Fibroblast of lung (primary cell): ENCODE measurements at places on chromosomes 16 and 17.

DNA sequence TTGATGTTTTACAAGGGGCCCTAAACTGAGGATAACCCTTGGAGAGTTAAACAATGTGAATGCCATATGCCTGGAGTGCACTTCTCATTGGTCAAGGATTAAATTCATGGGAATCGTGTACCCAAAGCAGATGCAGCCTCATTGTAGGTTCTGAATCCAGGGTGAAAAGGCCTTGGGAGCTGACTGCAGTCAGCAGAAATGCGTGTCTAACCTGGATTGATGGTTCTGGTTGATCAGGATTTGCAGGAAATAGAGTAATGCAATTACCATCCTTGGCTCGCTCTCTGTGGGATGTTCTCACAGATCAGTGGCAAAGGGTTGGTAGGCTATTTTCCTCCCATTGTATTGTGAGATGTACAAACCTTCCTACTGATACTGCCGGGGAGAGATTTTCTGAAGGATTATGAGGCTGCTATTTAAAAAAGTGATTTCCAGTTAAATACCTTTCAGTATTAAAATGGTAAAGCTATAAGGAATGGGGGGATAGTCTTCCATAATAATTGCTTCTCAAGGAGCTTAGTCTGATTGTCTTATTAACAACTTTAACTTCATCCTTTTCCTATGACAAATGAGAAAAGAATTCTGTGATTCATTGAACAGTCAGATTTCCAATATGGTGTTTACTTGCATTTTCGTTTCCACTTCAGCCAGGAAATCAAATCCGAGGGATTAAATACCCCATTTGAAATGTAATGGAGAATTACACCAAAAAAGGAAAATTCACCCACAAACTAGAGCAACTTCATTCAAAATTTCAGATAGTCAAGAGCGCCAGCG is 1028.1 kb upstream of the EEF2KMT start:
- peak; percentile 94 for DNase-seq

- DNase-seq = no peak
Measured at GRCh38 chr17:76789235-76789788, 51.4 kb downstream of the MFSD11 start.

GRCh38 chr16:78485188-78485916 is 385.9 kb downstream of the WWOX start:
- DNase-seq = no peak

GRCh38 chr16:52786091-52786490 is 239.1 kb upstream of the TOX3 start:
- no peak for DNase-seq

- DNase-seq = no peak
Measured at GRCh38 chr17:16215965-16216316, 607 bp upstream of the NCOR1 start.

- DNase-seq = no peak
Measured at GRCh38 chr16:4160658-4161430, 44.6 kb upstream of the ADCY9 start.

DNA sequence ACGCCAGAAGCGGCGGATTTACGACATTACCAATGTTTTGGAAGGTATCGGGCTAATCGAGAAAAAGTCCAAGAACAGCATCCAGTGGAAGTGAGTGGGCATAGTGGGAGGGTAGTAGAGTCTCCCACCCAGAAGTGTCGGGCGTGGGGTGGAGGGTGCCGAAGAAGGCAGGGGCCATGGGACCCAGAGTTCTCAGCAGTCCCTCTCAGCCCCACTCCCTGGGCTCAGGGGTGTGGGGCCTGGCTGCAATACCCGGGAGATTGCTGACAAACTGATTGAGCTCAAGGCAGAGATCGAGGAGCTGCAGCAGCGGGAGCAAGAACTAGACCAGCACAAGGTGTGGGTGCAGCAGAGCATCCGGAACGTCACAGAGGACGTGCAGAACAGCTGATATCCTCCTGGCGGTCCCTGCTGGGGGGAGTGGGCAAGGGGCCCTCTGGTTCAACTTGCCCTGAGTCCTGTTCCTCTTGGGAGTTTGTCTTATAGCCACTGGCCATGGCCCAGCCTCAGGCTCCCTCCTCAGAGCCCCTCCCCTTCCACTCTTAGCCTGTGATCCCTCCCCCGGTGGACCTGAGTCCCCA is 916 bp downstream of the E2F4 start:
- DNase-seq = no peak

GRCh38 chr17:76438906-76439305 is 14.0 kb downstream of the UBE2O start:
- no peak for DNase-seq

DNA sequence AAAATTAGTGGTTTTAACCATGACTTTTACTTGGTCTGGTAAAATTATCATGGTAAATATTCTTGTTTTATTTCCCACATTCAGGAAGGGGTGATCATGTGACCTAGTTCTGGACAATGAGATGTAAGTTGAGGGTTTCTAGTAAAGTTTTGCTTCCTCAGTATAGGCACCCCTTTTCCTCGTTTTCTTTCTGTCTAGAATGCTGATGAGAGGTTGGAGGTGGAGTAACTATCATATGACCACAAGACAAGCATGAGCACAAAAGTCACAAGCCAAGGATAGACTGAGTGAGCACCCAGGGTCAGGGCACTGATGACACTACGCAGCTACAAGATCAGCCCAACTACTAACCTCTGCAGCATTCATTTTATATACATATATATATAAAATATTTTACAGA is 53.9 kb downstream of the MYO1D start:
- DNase-seq = no peak

DNA sequence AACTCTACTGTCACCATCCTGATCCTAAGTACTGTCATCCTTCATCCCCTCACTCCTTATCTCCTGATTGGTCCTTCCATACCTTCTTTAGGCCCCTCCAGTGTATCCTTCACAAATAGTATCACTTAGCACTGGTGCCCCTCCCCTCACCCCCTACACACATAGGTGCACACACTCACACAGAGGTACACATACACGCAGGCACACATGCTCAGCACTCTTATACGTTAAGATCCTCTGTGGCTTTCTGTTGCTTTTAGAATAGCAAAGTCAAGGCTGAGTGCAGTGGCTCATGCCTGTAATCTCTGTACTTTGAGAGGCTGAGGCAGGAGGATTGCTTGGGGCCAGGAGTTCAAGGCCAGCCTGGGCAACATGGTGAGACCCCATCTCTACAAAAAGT is 32.1 kb downstream of the CDRT15 start:
- no peak for DNase-seq

GRCh38 chr17:42989141-42989540 is 8.8 kb downstream of the RUNDC1 start:
- no peak for DNase-seq

- DNase-seq = no peak
Measured at GRCh38 chr17:57490111-57490845, 234.0 kb downstream of the MSI2 start.

- no peak for DNase-seq
Measured at GRCh38 chr16:20807862-20808261, 1.5 kb downstream of the REXO5 start.

DNA sequence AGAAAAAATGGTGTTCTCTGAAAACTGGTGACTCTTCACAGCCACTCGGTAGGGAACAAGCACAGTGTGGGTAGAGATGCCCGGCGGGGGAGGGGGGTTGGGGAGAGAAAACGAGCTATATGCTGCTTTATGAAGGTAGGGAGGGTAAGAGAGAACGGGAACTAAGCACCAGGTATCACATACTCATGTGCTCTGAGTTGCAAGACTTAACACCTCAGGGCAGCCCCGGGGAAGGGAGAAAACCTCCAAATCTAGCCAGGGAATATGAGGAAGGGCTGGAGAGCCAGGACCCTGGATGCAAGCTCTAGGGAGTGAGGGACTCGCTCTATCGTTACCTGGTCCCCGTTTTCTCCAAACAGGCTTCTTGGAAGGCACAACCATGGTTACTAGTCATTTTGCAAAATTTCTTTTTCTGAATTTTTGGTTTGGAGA is 35.3 kb downstream of the HIC1 start:
- DNase-seq = no peak

DNA sequence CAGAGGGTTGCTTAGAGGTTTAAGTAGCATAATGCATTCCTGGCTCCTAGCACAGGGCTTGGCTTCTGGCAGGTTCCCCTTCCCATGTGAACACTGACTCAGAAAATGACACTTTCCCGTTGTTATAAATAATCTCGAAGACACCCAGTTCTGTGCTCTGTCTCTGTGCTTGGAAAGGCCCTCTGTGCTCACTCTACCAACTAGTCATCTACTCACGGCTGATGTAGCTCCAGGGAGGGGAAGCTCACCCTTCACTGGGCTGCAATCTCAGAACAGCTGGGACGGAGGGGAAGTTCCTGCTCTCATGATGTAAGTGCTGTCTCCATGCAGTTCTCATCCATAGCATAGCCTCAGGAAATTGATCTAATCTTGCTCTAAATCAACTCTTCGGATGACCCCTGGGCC is 230.5 kb upstream of the ASIC2 start:
- peak; percentile 10 for DNase-seq

DNA sequence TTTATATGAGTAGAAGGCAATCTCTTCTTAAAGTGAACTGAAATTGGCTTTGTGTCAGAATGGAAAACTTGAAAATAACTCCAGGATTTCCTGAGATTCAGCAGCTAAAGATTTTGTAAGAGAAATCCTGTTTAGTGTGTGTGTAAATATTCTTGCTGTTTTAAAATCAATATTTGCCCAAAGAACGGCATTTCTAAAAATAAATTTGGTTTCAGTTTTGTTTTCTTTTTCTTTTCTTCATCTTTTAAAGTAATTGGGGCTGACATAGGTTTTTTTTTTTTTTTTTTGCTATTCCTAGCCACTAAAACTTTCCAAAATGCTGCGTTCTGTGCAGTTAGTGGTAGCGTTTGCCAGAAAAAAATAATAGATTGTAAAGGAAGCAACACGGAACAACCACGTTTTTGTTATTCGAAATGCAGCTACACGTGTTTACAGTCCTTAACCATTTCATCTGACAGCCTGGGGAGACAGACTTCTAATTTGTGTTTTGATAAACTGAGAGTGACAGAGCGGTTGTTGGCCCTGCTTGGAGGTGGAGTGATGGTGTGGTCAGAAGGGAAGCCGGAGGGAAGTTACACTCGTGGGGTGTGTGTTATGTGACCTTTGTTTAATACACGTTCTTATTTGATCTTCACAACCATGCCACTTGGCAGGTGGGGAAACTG is 21.6 kb upstream of the SMPD3 start:
- peak; percentile 5 for DNase-seq

DNA sequence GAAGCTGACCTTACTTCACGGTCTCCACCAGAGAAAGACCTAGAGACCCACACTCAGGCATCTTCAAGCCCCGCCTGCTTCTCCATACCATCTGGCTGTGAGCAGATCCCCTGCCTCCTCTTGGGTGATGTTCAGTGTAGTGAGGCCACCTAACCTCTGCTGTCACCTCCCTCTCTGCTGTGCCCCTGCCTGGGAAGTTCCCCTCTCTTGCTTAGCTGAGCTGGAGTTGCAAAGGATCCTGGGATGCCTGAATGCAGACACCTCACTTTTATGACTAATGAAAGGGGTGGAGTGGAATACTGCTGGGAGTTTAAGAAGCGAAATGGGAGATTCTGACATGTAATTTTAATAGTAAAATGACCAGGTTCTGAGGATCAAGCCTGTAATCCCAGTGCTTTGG is 5.8 kb downstream of the IRX3 start:
- DNase-seq = no peak

- no peak for DNase-seq
Measured at GRCh38 chr16:62568926-62569325, 532.7 kb upstream of the CDH8 start.

DNA sequence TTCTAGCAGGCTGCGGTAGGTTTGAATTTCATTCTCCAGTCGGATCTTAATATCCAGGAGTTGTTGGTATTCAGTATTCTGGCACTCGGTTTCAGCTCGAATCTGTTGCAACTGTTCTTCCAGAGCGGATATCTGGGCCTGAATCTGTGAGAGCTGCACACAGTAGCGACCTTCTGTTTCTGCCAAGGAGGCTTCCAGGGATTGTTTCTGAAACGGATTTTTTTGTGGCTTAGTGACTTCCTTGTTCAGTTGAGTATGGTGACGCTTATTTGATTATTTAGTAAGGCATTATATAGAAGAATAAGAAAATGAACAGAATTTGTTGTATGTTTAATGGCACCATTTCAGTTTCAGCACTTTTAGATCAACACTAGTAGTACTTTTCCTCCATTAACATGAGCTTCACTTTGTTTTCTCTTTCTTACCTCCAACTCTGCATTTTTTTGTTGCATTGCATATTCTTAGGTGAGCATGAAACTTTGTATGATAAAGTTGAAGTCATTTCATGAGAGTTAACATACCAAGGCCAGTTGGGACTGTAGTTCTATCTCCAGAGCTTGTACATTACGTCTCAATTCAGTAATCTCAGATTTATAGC is 2.8 kb downstream of the KRT10 start:
- DNase-seq = peak; percentile 38
